NK-92 treated with Interleukin-12 subunit alpha and Interleukin-12 subunit beta, amount 100 ng/mL, for 24 hours (cell line): ENCODE measurements at places on chromosomes 7 and 10.

DNA sequence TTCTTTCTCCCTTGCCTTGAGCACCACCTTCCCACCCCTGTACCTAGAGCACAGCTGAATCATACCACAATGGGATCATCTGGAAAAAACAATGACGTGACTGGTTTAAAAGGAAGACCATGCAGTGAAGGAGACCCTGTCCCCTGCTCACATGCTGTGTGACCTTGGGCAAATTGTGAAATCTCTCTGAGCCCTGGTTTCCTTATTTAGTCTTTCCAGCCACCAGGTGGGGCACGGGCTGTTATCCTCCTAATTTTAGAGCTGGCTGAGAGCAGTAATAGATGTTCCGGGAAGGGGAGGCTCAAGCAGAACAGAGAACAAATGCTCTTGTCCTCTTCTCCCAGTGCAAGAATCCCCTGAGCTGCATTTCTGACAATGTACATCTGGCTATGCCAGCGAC is 198.3 kb downstream of the RPS24 start:
- DNase-seq, result no peak

DNA sequence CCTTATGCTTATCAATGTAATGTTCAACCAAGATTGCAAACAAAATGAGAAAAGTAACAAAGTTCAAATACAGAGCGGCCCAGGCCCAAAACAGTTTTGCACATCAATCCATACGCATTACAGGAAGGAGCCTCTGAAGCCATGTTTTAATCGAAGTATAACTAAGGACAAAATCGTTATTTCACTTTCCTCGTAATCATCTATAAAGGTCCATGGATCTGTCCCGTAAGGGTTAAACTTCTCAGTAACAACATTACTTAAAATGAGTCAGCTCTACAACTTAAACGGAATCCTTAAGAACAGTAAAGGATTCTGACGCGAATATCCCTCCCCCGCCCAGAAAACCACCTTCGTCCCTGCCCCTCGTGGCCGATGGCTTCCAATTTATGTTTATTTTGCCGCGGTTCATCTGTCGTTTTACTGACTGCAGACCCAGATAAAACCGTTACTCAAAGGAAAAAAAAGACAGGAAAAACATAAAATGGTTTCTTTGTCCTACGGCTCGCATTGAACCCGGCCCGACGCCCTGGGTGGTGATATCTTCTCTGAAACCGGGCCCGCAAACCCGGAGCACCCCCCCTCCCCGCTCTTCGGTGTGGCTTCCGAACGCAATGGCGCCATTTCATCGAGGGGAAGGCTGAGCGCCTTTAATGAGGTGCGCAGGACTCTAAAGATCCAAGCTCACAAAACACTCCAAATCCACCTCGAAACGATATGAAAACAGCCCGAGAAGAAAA is 1.1 kb downstream of the HNRNPA2B1 start:
- peak; percentile 36 for DNase-seq

GRCh38 chr7:144019457-144019856 is 19.3 kb downstream of the OR6B1 start:
- DNase-seq, result no peak

DNA sequence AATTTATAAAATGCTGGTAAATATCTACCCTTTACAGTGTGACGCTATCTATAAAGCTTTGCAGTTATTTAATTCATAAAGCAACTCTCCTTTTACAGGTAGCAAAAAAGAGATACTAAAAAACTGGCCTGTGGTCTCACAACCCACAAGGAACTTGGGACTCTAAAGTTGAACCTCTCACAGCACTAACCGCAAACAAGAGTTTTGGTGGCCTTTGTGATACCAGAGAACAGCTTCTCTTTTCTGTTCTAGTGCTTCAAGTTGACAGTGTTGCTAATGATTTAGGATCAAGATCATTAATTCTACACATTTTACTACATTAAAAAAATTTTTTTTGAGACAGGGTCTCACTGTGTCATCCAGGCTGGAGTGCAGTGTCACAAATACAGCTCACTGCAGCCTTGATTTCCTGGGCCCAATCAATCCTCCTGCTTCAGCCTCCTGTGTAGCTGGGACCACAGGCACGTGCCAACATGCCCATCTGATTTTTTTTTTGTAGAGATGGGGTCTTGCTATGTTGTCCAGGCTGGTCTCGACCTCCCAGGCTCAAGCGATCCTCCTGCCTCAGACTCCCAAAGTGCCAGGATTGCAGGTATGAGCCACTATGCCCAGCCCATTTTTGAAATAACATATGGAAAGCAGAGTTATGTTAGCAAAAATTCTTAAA is 56.0 kb upstream of the ST8SIA6 start:
- no peak for DNase-seq

- no peak for DNase-seq
Observed at GRCh38 chr7:39045231-39045630, 67.5 kb downstream of the POU6F2 start.

DNA sequence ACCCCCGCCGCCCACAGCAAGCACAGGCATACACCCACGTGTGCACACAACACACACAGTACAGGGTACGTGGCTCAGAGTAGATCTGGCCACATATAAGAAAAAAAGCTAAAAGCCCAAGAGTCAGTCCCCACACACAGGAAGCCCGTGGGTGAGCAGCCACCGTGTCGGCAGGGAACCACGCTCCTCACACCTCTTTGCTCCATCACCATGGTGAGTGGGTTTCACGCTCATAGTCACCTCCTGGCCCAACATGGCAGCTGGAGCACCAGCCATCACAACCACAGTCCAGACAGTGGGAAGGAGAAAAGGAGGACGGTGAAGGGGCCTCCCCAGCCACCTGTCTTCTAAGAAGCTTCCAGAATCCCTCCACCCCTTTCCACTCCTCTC is 76.0 kb upstream of the PDGFA start:
- no peak for DNase-seq

DNA sequence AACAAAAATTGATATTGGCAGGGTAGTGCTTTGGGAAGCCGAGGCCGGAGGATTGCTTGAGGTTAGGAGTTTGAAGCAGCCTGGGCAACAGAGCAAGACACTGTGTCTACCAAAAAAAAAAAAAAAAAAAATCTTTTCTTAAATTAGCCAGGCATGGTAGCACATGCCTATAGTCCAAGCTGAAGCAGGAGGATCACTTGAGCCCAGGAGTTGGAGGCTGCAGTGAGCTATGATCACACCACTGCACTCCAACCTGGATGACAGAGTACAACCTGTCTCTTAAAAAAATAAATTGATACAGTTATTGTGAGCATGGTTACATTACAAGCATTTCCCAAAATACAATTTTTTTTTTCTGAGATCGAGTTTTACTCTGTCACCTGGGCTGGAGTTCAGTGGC is 59.4 kb upstream of the SVIL start:
- DNase-seq, result no peak

DNA sequence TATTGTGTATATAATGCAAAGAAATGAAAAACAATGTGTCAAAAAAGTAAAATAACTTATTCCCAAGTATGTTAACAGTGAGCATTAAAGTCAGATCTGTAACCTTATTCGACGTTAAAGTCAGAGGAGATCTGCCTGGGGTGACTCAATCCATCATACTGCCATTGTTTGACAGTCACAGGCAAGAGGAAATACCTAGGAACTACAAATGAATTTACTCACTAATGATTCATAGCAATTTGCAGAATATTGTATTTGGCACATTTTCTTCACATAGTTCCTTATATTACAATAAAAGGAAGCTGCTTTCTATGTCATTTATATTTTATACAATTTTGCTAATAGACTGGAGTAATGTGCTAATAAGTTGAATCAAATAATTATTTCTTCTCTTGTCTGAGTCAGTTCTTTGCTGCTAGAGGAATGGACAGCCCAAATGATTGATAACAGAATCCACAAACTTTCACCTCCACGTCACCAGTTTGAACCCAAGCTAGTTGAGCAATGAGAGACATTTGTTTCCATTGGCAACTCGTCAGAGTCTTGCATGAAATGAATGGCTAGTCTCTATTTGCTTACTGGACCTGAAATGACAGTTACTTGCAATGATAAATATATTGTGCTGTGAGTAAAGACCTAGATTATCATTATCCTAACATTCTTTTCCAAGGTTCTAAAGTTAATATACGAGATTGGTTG is 48.5 kb upstream of the TMEM106B start:
- DNase-seq, result no peak
